ENCODE measurements at places on chromosomes 12 and 14. TPM values are rescaled to one million over a fixed set of nuclear protein-coding genes. Genes with fewer than 3 reads are reported as not detected.

Gene ACSS3
- 0.19 TPM for total RNA-seq

Gene P2RX7
- total RNA-seq, result 0.72 TPM

Gene PROX2
- total RNA-seq, result not detected

Gene CLEC9A
- not detected for total RNA-seq

Gene RTN1
- total RNA-seq, result 0.28 TPM

Gene KRT82
- total RNA-seq, result not detected

Gene SLC25A21
- 0.09 TPM for total RNA-seq

Gene MGAT4C
- total RNA-seq, result not detected

Gene SERPINA4
- not detected for total RNA-seq

Gene KRT83
- total RNA-seq, result not detected

Gene P2RX2
- not detected for total RNA-seq

Gene PTPRR
- total RNA-seq, result 3.2 TPM

Gene GXYLT1
- 16.9 TPM for total RNA-seq

Gene IGF1
- total RNA-seq, result 0.09 TPM

Gene TGM1
- total RNA-seq, result 0.75 TPM

Gene ERP27
- 0.09 TPM for total RNA-seq

Gene TOMM20L
- total RNA-seq, result not detected

Gene L2HGDH
- total RNA-seq, result 3.9 TPM

Gene PALS1
- 21.8 TPM for total RNA-seq

Gene SLC2A14
- total RNA-seq, result not detected

Gene KRT1
- total RNA-seq, result not detected

Gene HOXC11
- total RNA-seq, result not detected

Gene TRIAP1
- total RNA-seq, result 30.2 TPM

Gene MSRB3
- 52.5 TPM for total RNA-seq

Gene DCN
- 21.3 TPM for total RNA-seq

Gene RAB3IP
- total RNA-seq, result 18.0 TPM

Gene IKZF4
- total RNA-seq, result 0.38 TPM

Gene ABHD12B
- not detected for total RNA-seq

Gene EIF2S3B
- 0.99 TPM for total RNA-seq

Gene CFAP54
- 22.4 TPM for total RNA-seq

Gene ST8SIA1
- 0.09 TPM for total RNA-seq

Gene GPR137C
- total RNA-seq, result 0.94 TPM

Gene C12orf75
- 44.0 TPM for total RNA-seq

Gene OR6C2
- not detected for total RNA-seq

Gene ZFHX2
- total RNA-seq, result 0.27 TPM

Gene SDR9C7
- not detected for total RNA-seq

Gene FBXL14
- 14.0 TPM for total RNA-seq

Gene POU6F1
- 0.99 TPM for total RNA-seq
